B cell (primary cell): ENCODE measurements at places on chromosomes 3 and 15.

GRCh38 chr15:71275098-71275497, 159.8 kb downstream of the THSD4 start:
- DNase-seq: no peak

- no peak for DNase-seq
Observed at GRCh38 chr3:16200411-16200810, 25.9 kb downstream of the GALNT15 start.

- DNase-seq: no peak
Observed at GRCh38 chr3:181794011-181794790, 82.5 kb downstream of the SOX2 start.

- DNase-seq: no peak
Observed at GRCh38 chr3:159146856-159147435, 345.1 kb downstream of the MFSD1 start.

DNA sequence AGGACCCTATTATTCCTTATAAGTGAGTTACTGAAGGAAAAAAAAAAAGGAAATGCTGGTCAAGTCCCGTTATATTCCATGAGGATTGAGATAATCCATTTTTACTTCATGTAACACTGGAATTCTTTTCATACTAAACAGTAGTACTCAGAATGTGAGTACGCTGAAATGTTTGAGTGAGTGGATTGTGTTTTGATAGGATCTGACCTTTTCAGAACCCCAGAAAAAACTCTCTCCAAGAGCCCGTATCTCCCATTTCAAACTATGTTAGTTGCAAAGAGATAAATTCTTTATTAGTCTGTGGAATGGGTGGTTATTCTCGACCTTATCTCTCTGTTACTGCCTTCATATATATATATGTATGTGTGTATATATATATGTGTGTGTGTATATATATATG, 2.5 kb upstream of the LPP start:
- no peak for DNase-seq

- no peak for DNase-seq
Observed at GRCh38 chr3:115165701-115166100, 18.6 kb upstream of the ZBTB20 start.

GRCh38 chr3:21613372-21614070, 137.5 kb downstream of the ZNF385D start:
- no peak for DNase-seq

GRCh38 chr15:40115670-40116093, 7.0 kb upstream of the BMF start:
- DNase-seq: peak; percentile 88
